SK-N-SH (cell line): ENCODE measurements at places on chromosomes 3 and 15. TPM values are rescaled to one million over a fixed set of nuclear protein-coding genes. Genes with fewer than 3 reads are reported as not detected.

FBXW12 gene
- 0.07 TPM in 1 of 2 replicates, not detected in the other for polyA plus RNA-seq

SPATA12 gene
- 0.24 and 0.33 TPM in 2 replicates for polyA plus RNA-seq

GRCh38 chr3:127520993-127521392, 69.5 kb downstream of the TPRA1 start:
- no peak for DNase-seq

- no peak for DNase-seq
These were observed 192.6 kb downstream of the FMN1 start for GRCh38 chr15:33001926-33002325.

ELL3 gene
- 0.67 and 0.89 TPM in 2 replicates for polyA plus RNA-seq

GRCh38 chr3:94115482-94115881, 52.6 kb downstream of the NSUN3 start:
- DNase-seq, result peak; percentile 27
